Astrocyte (in vitro differentiated cells and primary cell): ENCODE measurements at places on chromosomes 1 and 21. TPM values are rescaled to one million over a fixed set of nuclear protein-coding genes. Genes with fewer than 3 reads are reported as not detected.

Gene IBA57
- 3.8 and 4.9 TPM in 2 replicates for total RNA-seq

Gene S100A1
- total RNA-seq = 1.7 and 4.1 TPM in 2 replicates

Gene CFHR3
- not detected in 2 replicates for total RNA-seq

Gene C1orf226
- 0.73 and 0.89 TPM in 2 replicates for total RNA-seq

Gene MUL1
- total RNA-seq = 30.1 and 32.5 TPM in 2 replicates

Gene ABCG1
- total RNA-seq = 1.3 and 1.9 TPM in 2 replicates

Gene RIPPLY3
- total RNA-seq = not detected in 2 replicates

Gene CD1E
- not detected in 2 replicates for total RNA-seq

Gene PRAMEF33
- not detected in 2 replicates for total RNA-seq

Gene RBP7
- total RNA-seq = 1.0 TPM in 1 of 2 replicates, not detected in the other

Gene SLC5A9
- total RNA-seq = not detected in 2 replicates

Gene VANGL2
- 25.5 and 26.1 TPM in 2 replicates for total RNA-seq

Gene NOS1AP
- 0.94 and 1.2 TPM in 2 replicates for total RNA-seq

Gene OR2T33
- not detected in 2 replicates for total RNA-seq

Gene CCDC185
- total RNA-seq = not detected in 2 replicates

Gene KCNAB2
- total RNA-seq = 3.1 and 4.4 TPM in 2 replicates

Gene PLA2G2C
- total RNA-seq = not detected in 2 replicates

Gene ADAMTS5
- 8.6 and 14.1 TPM in 2 replicates for total RNA-seq

Gene TMEM269
- total RNA-seq = 0.07 and 0.09 TPM in 2 replicates

Gene MARK1
- total RNA-seq = 4.7 and 10.8 TPM in 2 replicates

Gene TSPEAR
- total RNA-seq = not detected in 2 replicates

Gene KRTAP19-6
- not detected in 2 replicates for total RNA-seq

Gene BATF3
- total RNA-seq = 1.9 and 2.5 TPM in 2 replicates

Gene UQCRHL
- total RNA-seq = 1.3 and 1.7 TPM in 2 replicates

Gene RGS1
- not detected in 2 replicates for total RNA-seq

Gene MATN1
- 0.32 and 0.34 TPM in 2 replicates for total RNA-seq

Gene RGS13
- not detected in 2 replicates for total RNA-seq

Gene SOD1
- 202 and 236 TPM in 2 replicates for total RNA-seq

Gene FMO4
- total RNA-seq = 1.1 and 1.3 TPM in 2 replicates

Gene OLIG2
- 2.5 and 2.6 TPM in 2 replicates for total RNA-seq

Gene VHLL
- total RNA-seq = 0.34 TPM in 1 of 2 replicates, not detected in the other

Gene RPL11
- total RNA-seq = 737 and 804 TPM in 2 replicates

Gene PRMT2
- 105 and 106 TPM in 2 replicates for total RNA-seq
